ENCODE measurements at places on chromosomes 5 and 9.

- no peak for DNase-seq
Measured at GRCh38 chr5:62727861-62728260, 149.2 kb downstream of the LRRC70 start.

- DNase-seq = no peak
Measured at GRCh38 chr5:54713923-54714581, 196.5 kb downstream of the SNX18 start.

DNA sequence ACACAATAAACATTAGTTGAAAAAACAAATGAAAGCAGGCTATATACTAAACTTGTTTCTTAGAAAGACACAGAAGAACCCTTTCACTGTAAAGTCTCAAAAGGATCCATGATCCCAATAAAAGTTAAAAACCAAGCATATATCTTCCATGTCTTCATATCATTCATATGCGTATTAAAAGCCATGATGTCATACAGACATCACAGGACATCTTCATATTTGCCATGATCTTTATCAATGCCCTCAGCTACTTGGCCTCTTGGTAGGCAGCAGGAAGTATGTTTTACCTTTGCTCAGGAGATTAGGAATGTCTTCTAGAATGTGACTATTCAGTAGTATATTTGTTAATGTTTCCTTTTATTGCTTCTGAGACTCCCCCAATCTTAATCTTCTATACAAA is 16.8 kb downstream of the AP3B1 start:
- DNase-seq = no peak

- no peak for DNase-seq
Measured at GRCh38 chr5:117054911-117055310, 480.3 kb upstream of the SEMA6A start.

DNA sequence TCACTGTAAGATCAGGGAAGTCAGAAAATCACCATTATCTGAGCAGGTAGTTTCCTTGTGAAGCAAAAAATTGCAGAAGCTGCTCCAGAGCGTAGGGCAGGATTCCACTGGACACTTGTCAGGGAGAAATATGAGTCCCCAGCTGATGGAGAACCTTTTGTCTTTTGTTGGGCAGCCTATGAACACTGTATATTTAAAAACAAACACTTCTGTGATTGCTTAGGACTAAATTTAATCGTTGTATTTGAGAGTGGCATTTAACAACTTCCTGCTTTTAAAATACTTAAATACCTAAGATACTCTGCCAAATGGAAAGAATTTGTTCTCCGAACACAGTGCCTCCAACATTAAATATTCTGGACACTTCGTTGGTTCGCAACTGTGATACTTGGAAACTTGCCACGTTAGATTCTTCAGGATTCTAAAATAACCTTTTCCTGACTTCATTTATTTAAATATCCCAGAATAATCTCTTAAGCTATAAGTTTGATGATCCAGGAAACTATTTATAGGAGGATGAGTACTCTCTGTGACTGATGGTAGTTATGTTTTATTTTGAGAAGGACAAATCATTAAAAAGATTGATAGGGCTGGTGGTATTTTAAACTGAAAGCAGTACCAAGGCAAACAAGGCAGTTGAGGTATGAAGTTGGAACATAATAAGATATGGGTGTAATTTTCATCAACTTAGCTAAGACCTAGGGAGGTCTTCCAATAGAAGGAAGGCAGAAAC is 2.7 kb upstream of the HSPA4 start:
- DNase-seq = peak; percentile 87

GRCh38 chr9:6758498-6759184 is 868 bp downstream of the KDM4C start:
- DNase-seq = no peak

- no peak for DNase-seq
Measured at GRCh38 chr9:101706997-101707396, 31.4 kb downstream of the GRIN3A start.

GRCh38 chr5:176714067-176714466 is 66.8 kb downstream of the TSPAN17 start:
- no peak for DNase-seq

DNA sequence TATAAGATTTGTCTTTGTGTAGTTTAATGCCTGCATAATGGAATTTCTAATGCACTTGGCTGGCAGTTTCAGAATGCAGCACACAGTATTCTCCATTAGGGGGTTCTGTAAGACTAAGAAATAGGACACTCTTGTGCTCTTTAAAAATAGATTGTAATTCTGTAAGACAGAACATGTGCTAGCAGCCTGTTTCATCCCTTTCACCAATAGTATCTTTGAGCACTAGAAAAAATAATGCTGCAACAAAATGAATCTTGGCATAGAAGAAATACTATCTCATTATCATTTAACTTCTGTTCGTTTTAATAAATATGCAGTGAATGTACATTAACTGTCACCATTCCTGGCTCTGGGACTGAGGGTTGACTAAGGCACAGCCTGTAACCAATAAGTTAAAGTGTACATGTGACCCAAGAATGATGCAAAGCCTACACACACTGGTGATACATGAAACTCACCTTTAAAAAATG is 23.8 kb upstream of the ZNF622 start:
- DNase-seq = peak; percentile 33

DNA sequence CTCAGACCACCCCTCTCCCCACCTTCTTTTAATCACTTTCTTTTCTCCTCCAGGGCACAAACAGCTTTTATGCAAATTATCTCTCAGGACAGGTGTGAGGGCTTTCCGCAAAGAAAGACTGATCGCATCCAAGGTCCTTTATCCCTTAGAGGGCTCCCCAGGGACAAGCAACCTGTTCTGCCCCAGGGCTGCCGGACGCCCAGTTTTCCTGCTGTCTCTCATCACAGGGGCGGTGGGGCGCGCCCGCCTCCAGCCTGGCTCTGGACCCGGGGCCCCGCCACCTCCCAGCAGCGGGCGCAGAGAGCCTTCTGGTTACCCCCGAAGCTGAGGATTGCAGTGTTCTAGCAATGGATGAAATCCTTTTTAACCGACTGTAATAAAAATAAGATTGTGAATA is 266.1 kb downstream of the CWC27 start:
- no peak for DNase-seq

DNA sequence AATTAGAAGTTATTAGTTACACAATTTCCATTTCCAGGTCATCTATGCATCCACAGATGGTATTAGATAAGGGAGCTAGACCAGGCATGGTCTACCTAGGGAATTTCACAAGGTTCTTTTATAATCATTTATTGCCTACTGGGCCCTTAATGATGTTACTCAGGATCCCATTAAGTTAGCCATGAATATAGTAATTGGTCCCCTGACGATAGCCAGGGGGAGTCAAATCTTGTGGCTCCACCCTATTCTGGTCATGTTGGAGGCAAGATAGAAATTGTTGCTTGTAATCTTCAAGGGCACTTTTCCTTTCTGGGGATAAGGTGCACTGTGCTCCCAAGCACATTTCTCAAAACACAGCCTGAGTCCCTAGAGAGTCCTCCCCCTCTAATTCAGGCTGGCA is 14.1 kb upstream of the ELL2 start:
- DNase-seq = no peak

DNA sequence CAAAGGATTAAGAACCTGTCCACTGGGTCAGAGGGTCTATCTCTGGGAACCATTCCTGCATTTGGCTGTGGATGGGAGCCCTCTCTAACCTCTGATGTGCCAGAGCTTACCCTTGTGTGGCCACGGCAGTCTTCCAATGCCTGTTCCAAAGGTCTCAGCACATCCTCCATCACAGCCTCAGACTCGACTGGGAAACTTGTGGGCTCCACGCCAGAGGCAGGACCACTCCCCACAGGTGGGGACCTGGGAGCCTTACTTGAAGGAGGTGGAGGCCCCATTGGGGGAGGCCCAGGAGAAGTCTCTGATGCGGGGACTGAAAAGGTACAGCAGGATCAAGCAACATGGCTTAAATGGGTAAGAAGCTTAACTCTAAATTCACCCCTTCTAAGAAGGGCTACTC is 4.4 kb downstream of the EIF4EBP3 start:
- DNase-seq = no peak

- DNase-seq = no peak
Measured at GRCh38 chr9:76873821-76874220, 32.1 kb downstream of the PRUNE2 start.

DNA sequence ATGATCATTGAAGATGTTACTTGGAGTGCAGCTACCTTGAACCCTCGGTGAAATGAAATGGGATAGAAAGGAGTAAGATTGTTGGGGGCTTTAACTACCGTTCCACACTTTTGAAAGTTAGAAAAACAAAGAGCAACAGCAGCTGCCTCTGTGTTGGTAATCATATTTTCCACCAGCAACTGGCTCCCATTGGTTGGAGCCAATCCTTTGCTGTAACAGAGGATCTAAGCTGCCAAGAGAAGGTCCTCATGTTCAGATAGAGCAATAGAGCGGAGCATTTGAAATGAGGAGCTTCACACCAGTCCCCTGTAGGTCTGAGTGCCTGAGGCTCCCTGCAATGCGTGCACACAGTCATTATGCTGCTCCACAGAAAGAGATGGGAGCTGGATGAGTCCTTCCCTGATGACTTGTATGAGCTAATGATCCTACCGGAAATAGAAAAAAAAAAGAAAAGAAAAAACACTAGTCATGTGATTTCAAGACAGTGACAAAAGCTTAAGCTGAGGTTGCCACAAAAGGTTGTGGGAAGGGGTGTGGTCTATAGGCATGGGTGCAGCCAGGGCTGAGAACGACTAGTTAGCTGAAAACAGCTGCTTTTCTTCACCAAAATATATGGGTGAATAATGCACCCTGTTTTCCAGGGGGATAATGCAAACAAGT is 300.7 kb downstream of the MLLT3 start:
- no peak for DNase-seq
